ENCODE measurements at places on chromosomes 6 and 20. TPM values are rescaled to one million over a fixed set of nuclear protein-coding genes. Genes with fewer than 3 reads are reported as not detected.

DNA sequence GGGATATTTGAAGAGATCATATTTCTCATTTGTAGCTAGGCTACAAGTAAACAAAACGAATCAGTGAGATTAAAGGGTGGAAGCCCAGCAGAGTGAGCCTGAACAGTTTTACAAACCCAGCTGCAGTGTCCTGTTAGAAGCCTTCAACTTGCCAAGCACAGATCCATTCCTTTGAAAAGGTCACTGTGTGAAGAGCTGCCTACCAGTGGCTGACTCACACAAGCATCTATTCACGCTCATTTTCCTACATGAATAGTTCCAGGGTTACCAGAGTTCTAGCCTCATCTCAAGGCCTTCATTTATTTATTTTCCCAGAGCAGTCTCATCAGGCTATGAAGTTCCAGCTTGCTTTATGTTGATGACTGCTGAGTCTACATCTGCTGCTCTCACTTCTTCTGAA is 25.7 kb upstream of the MLIP start:
- peak; percentile 75 for DNase-seq

GRCh38 chr6:157089258-157089657 is 234.1 kb downstream of the TMEM242 start:
- no peak for DNase-seq

DNA sequence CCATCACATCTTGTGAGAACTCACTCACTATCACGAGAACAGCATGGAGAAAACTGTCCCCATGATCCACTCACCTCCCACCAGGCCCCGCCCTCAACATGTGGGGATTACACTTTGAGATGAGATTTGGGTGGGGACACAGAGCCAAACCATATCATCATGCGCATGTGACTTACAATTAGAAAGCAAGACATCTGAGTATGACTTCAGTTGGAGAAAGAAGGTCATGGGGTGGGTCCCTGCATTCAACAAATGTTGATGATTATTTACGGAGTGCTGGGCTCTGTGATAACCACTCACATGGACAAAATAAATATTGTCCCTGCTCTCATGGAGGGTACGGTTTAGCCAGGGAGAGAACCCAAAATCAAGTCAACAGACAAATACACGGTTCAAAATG is 37.9 kb downstream of the VSTM2L start:
- no peak for DNase-seq

DNA sequence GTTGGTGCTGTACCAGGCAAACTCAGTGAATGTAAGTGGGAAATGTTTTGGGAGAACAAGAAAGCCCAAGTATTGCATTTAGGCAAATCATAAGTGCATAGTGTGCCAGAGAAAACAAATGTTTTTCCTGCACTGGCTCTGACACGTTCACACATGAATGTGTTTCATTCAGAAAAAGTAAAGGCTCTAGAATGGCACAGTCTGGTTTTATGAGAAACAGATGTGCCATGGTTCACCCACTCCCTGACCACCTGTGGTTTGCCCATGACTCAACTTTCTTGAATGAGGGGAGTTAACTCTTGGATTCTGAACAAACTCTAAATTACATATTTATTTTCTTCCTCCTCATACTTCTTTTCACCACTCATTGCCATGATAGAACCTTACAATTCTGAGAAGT is 126.9 kb downstream of the KCNQ5 start:
- no peak for DNase-seq

GRCh38 chr6:139256087-139256486 is 35.7 kb downstream of the TXLNB start:
- no peak for DNase-seq

DNA sequence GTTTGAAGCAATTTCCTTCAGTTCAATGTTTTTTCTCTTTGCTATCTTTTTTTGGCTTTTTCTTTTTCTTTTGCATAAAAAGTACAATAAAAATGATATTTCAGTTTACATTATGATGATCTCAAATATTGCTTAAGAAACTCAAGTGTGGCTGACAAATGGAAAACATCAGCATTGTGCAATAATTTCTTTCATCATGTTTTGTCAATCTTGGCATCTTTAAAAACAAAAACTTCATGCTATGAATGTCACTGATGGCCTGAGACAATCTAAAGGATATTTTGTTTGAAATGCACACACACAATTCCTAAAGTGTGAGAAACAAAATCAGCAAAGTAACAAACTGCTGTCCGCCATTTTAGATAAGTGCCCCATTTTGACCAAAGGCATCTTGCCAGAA is 13.9 kb upstream of the MTCL3 start:
- DNase-seq, result no peak

FOXO3 gene
- total RNA-seq, result 227 TPM

DNA sequence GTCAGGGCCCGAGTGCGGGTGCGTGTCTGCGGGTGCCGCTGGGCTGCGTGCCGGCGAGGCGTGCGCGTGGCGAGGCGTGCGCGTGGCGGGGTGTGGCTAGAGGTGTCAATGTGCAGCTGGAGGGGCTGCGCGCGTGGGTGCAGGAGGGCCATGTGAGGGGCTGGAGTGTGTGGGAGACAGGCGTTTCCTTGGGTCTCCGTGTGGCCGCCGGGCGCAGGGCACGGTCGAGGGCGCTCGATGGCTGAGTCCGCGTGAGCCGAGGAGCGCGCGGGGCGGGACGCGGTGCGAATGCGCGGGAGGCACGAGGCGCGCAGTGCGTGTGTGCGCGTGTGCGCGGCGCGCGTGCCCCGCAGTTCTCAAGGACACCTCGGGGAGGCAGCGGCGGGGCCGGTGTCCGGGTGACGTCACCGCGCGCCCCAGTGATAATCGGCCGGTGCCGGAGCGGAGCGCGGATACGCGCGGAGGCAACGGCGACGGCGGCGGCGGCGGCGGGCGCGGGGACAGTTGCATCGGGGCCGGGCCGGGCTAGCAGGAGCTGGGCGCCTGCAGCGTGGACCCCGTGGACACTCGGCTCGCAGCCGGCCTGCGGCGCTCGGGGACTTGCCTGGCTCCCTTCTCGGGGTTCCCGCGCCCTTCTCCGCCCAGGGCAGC is 38.7 kb downstream of the YTHDF1 start:
- no peak for DNase-seq

C2 gene
- total RNA-seq, result 2.7 TPM

- no peak for DNase-seq
Measured at GRCh38 chr6:43274916-43275597, 23.0 kb upstream of the SLC22A7 start.

- DNase-seq, result no peak
Measured at GRCh38 chr6:19697744-19698290, 139.4 kb upstream of the ID4 start.

ARMC2 gene
- total RNA-seq, result 1.8 TPM

- DNase-seq, result peak; percentile 70
Measured at GRCh38 chr20:21125072-21125848, 622 bp upstream of the KIZ start.

- DNase-seq, result no peak
Measured at GRCh38 chr6:109874621-109875020, 103.5 kb upstream of the GPR6 start.

GRCh38 chr6:89500611-89501010 is 67.7 kb downstream of the ANKRD6 start:
- DNase-seq, result no peak

DNA sequence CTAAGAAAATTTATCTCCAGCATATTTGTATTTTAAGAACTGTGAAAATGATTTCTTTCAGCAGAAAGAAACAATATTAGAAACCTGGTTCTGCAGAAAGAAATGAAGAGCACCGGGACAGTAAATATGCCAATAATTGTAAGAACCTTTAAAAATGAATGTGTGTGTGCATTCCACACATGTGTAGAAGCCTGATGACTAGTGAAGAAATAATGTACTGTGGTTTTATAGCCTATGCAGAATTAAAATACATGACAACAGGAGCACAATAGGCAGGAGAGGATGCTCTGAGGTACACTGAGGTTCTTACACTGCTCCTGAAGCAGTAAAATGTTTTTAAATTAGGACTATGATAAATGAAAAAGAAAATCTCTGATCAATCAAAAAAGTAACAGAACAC is 48.9 kb downstream of the SNX14 start:
- no peak for DNase-seq

PNLDC1 gene
- total RNA-seq, result not detected

DNA sequence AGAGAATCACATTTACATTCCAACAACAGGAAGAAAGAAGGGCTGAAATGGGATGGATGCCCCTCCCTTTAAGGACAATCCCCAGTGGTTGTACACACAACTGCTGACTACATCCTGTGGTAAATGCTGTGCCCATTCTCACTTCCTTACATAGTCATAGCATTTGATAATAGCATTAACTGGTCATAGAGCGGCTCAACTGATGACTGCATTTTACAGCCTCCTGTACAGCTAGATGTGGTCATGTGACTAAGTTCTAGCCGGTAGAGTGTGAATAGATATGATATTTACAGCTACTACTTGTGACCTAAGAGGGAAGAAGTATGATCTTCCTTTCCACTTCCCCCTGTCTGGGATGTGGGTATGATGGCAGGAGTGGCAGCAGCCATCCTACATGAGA is 24.7 kb downstream of the KCNK17 start:
- DNase-seq, result no peak

- DNase-seq, result no peak
Measured at GRCh38 chr6:53124131-53124800, 24.4 kb downstream of the GCM1 start.

TINAG gene
- not detected for total RNA-seq

DNA sequence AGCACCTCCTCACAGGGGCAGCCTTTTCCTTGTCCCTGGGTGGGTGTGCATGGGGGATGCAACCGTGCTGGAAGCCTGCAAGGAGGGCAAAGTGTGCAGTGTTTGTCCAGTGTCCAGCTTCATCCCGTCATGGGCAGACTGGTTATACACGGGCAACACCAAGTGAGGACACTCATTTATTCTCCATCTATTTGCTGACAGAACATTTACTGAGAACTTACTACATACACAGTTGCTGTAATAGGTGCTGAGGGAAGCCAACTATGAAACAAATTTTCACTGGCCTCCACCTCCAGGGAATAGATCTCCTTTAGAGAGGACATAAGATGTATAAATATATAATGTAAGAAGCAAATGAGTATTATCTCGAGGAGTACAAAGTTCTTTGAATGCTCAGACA is 136.7 kb downstream of the LRFN2 start:
- DNase-seq, result no peak

MTFR2 gene
- not detected for total RNA-seq

MLN gene
- total RNA-seq, result not detected

GRCh38 chr6:16819752-16820151 is 58.5 kb upstream of the ATXN1 start:
- no peak for DNase-seq

PCSK2 gene
- total RNA-seq, result not detected

MRAP2 gene
- total RNA-seq, result not detected

GRCh38 chr6:34539181-34539580 is 16.9 kb downstream of the SPDEF start:
- DNase-seq, result no peak
